ENCODE measurements at places on chromosomes 4 and X. TPM values are rescaled to one million over a fixed set of nuclear protein-coding genes. Genes with fewer than 3 reads are reported as not detected.

The UCP1 gene
- polyA plus RNA-seq = 0.25 TPM

The SPATA4 gene
- 1.4 TPM for polyA plus RNA-seq

GRCh38 chrX:140342410-140342809 lies 162.5 kb downstream of the SOX3 start:
- no peak for DNase-seq

- no peak for DNase-seq
These were observed 17.8 kb upstream of the CXCL3 start for GRCh38 chr4:74056114-74056857.

- no peak for DNase-seq
These were observed 15.6 kb downstream of the SRPX2 start for GRCh38 chrX:100659431-100660137.

GRCh38 chrX:46601283-46601682 lies 27.7 kb downstream of the CHST7 start:
- DNase-seq = no peak

All from left kidney (tissue), 8 donors.